Stimulated activated naive CD4-positive, alpha-beta T cell (primary cell): ENCODE measurements at places on chromosomes 6 and 20.

GRCh38 chr20:20492521-20493332, 124.8 kb downstream of the INSM1 start:
- no peak for DNase-seq

DNA sequence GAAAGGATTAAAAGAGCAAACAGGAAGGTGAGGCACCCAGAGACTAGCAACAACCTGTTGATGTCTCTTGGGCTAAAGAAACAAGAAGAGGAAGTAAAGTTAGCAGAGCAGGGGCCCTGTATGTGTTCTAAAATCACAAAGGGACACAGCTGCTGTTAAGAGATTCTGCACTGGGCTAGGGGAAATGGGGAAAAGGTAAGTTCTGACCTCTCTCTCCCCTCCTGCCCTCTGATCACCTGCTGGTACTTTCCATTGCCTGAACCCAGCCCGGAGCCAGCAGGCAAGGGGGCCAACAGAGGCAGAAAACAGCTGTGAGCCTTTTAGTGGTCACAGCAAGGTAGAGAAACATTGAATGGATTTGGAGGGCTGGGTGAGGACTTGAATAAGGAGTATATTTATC, 13.5 kb upstream of the CNR1 start:
- no peak for DNase-seq

GRCh38 chr6:89361171-89361570, 8.6 kb upstream of the UBE2J1 start:
- no peak for DNase-seq

DNA sequence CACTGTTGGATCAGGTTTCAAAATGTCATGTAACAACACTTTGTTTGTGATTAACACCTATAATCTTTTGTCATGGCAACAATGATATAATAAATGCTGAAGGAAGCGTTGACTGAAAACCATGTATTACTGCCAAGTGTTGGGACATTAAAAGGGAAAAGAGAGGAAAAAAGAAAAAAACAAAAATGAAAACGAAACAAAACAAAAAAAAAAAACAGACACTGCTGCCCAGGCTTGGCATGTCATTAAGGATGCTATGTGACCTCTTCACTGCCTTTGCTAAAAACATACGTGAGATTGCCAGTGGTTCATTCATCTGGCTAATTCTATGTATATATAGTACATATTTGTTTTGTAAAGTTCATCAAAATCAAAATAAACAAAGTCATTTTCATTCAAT, 516.7 kb upstream of the RNF217 start:
- no peak for DNase-seq

- DNase-seq, result no peak
Measured at GRCh38 chr20:50750145-50750671, 18.8 kb downstream of the PARD6B start.

- no peak for DNase-seq
Measured at GRCh38 chr6:134706806-134707205, 243.1 kb downstream of the ALDH8A1 start.

GRCh38 chr6:162438980-162439379, 288.6 kb downstream of the PRKN start:
- DNase-seq, result no peak

DNA sequence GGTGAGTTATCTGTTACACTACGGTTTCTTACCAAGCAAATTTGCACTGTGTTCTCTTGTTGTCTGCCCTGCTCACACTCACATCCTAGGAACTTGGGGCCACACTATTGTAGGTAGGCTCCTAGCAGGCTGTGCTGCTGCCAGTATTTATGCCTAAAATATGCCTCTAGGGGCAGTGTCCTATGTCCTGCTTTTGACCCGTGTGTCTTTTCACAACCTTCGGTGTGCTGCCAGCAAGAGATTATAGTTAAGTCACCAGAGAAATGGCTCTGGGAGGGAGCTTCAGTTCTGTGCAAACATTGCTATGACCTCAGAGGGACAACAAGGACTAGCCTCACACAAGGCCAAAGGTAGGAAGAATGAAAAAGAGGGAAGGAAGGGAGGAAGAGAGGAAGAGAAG, 8.9 kb upstream of the TAAR5 start:
- no peak for DNase-seq

- DNase-seq, result no peak
Measured at GRCh38 chr6:157716251-157716995, 106.6 kb upstream of the SNX9 start.

DNA sequence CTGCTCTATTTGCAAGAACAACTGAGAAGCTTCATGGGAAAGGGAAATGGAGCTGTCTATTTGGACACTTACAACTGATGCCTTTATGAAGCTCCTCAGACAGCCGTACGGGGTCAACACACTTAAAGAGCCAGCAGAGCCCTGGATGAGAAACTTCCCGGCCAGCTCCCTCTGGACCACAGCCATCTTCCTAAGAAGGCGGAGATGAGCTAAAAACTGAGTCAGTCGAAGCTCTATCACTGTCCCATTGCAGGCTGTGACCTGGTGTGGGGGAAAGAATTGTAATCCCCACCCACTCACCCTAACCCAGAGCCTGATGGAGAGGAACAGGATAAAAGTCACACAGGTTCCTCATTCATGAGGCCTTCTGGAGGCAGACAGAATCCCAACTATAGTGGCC, 360.4 kb upstream of the JARID2 start:
- DNase-seq, result no peak

GRCh38 chr6:113662688-113663333, 194.3 kb upstream of the MARCKS start:
- no peak for DNase-seq

- no peak for DNase-seq
Measured at GRCh38 chr6:114718186-114718585, 375.4 kb upstream of the HS3ST5 start.
